A549 (cell line): ENCODE measurements at places on chromosomes 6 and 20. TPM values are rescaled to one million over a fixed set of nuclear protein-coding genes. Genes with fewer than 3 reads are reported as not detected.

- peak; percentile 96 for DNase-seq
Observed at GRCh38 chr20:32207626-32208498, at the start of the genes PLAGL2 and POFUT1. TSS of gene PLAGL2 (minus strand) at chr20:32207743. CDS start at chr20:32202178, 5,565 bp downstream. TSS of gene POFUT1 (plus strand) at chr20:32207880. CDS start at chr20:32207942, 62 bp downstream.

GRCh38 chr20:33482581-33482980, 7.3 kb upstream of the CBFA2T2 start:
- DNase-seq = no peak

Gene CALHM6
- 0.31 TPM in 1 of 3 replicates, not detected in the others for polyA plus RNA-seq

Gene DCDC2
- 7.9 to 9.1 TPM (median 8.0 TPM) in 3 replicates for polyA plus RNA-seq

DNA sequence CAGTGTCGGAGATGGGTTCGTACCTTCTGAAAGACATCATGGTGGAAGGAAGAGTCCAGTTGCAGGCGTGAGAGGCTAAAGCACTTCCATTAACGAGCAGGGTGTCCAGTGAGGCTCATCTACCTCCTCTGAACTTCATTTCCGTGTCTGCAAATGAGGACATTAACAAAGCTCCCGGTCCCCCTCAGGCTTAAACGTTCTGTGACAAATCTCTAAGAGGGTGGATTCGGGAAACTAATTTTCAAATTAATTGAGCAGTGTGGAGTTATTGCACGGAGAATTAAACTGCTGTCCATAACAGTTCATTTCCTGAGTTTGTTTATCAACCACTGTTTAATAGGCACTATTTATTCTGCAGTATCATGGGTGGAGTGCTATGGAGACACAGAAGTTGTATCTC, 68.2 kb downstream of the TRMT6 start:
- DNase-seq = no peak

Gene CPNE5
- polyA plus RNA-seq = 0.03 to 0.20 TPM (median 0.08 TPM) in 3 replicates

- DNase-seq = no peak
Observed at GRCh38 chr6:124798942-124799496, 163.2 kb upstream of the RNF217 start.

Gene HLA-DMB
- polyA plus RNA-seq = 2.1 to 3.7 TPM (median 3.0 TPM) in 3 replicates

DNA sequence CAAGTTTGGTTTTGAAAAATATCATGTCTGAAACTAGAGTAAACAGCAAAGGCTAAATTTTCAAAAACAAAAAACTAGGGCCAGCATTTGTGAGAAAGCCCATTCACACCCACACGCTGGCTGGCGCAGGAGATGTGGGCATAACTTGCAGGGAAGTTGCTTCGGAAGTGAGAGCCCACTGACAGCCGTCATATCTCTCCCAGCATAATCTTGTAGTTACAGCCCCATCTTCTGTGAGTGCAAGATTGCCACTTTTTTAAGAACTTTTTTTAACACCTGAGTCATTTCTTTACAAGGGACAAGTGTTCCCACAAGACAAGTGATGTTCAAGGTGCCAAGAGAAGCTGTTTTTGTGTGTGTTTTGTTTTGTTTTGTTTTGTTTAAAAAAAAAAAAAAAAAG, 212.5 kb upstream of the CNR1 start:
- no peak for DNase-seq

Gene VSX1
- 0.52 to 1.2 TPM (median 0.77 TPM) in 3 replicates for polyA plus RNA-seq

DNA sequence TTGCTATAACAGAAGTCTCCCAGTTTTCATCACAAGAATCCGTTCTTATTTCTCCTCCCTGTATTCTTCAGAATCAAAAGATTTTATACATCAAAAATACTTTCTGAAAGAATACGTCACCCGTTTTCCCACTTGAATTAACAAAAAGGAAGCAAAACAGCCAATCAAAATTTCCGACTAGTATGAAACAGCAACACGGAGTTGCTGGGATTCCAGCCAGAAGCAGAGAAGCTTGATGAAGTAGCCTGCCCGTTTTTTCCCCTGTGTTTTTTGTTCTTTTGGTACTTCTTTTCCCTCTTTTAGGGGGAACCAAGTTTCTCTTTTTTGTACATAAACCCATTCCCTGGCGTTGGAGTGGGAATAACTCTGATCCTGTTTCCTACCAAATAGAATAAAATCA, 14.6 kb downstream of the TXLNB start:
- no peak for DNase-seq

DNA sequence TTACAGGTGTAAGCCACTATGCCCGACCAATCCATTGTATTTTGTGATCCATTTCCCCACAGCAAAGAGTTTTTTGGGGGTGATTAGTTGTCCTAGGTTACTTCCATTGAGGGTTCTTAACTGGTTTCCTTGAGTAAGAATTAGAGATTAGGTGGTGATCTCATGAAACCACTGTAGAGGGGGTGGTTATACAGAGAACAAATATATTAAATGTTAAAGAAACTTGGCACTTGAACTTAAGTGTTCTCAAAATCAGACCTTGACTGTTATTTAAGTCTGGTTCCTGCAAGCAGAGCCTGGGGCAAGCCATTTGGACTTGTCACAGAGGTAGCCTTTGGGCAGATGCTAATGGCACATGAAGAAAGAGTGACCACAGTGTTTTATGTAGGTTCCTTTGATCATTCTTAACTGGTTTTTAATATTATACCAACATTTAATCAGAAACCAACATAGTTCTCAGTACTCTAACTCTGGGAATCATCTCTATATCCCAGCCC, 288.5 kb downstream of the SOX4 start:
- no peak for DNase-seq

Gene TNFRSF21
- 14.3 to 16.1 TPM (median 15.6 TPM) in 3 replicates for polyA plus RNA-seq

Gene SRMS
- polyA plus RNA-seq = not detected in 3 replicates

DNA sequence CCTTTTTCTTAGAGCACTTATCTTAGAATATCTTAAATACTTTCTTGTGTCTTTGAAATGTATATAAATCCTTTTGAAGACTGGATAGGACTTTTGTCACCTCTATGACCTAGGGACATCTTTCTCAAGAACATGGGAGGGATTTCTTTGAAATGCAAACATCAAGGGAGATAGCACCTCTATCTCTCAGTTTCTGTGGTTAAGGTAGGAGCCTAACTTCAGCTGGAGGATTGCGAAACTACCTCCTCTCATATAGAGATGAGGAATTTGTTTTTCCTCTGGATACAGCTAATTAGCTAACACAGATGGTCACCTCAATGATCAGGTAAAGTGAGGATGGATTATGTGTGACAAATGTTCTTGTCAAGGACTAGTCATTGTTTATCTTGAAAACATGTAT, 631.3 kb upstream of the IMPG1 start:
- no peak for DNase-seq

- peak; percentile 10 for DNase-seq
Observed at GRCh38 chr6:111871725-111872400, 1.4 kb downstream of the FYN start.

Gene FAM162B
- not detected in 3 replicates for polyA plus RNA-seq

DNA sequence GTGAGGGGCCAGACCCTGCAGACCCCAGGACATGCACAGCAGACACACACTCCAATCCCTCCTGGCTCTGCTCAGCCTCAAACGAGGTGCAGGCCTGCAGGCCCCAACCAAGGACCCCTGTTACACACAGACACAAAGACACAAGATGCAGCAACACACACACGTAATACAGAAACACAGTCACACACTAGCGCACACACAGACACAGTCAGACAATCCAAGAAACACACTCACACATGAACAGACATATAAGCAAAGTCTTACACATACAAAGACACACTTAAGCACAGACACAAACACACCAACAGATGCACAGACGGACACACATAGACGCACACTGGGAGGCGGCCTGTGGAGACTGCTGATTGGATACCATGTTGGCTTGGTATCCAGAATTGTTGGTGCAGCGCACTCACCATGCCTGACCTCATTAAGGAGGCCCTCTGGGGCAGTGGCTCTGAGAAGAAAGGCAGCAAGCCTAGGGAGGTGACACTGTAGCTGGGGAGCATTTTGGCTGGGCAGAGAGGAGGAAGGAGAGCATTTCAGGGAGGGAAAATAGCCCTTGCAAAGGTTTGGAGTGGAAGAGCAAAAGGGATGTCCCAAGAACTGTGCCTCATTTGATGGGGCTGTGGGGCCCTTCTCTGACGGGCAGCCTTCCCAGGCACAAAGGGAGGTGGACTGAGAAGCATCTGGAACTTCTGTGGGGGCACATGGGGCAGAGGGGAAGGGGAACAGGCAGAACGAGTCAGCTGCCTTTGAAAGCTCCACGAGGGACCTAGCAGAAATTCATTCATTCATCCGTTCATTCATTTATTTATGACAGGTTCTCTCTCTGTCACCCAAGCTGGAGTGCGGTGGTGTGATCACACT, 1.4 kb upstream of the HSPA12B start:
- DNase-seq = no peak

DNA sequence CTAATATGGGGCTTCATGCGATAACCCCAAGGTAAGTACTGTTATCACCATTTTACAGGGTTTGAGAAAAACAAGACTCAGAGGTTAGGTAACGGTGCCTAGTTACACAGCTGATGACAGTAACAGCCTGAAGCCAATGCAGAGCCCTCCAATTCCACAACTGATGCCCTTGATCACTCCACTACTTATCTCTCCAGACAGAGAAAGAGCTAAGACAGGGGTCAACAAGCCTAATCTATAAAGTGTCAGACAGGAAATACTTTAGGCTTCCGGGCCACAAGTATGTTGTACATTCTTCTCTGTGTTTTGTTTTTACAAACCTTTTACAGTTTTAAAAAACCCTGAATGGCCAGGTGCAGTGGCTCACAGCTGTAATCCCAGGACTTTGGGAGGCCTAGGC, 50.9 kb downstream of the MAP7 start:
- no peak for DNase-seq

DNA sequence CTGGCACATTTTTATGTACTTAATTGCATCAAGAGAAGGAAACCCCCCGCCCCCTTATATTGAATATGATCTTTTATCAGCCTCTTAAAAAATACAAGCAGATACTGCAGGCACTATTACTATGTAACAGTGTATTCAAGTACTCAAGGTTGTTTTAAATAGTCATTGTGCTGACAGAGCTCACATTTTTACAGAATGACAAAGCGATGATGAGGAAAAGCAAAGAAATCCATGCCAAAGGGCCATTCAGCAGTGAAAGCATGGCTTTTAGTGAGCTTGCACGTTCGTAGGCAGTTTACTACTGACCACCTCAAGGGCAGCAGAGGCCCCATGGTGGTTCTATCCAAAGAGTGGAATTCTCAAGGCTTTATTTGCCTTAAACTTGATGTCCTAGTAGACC, 146.8 kb downstream of the RPS12 start:
- no peak for DNase-seq

GRCh38 chr6:159212028-159212427, 42.8 kb downstream of the FNDC1 start:
- DNase-seq = no peak

DNA sequence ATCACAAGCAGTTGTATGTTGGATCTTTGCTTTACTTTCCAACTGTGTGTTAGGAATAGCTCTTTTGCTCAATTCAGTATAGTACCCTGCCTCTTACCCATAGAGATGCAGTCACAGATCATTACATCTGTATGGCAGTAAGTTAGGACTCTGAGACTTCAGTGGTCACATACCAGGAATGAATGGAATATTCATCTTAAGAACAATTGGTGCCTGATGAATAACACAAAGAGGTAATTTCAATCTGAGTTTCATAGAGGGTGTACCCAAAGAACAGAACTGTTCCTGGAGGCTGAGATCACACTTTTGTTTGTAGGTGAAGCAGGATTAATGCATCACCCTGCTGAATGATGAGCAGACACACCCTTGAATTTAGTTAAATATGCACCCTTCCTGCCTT, 28.7 kb upstream of the KIF13A start:
- no peak for DNase-seq

DNA sequence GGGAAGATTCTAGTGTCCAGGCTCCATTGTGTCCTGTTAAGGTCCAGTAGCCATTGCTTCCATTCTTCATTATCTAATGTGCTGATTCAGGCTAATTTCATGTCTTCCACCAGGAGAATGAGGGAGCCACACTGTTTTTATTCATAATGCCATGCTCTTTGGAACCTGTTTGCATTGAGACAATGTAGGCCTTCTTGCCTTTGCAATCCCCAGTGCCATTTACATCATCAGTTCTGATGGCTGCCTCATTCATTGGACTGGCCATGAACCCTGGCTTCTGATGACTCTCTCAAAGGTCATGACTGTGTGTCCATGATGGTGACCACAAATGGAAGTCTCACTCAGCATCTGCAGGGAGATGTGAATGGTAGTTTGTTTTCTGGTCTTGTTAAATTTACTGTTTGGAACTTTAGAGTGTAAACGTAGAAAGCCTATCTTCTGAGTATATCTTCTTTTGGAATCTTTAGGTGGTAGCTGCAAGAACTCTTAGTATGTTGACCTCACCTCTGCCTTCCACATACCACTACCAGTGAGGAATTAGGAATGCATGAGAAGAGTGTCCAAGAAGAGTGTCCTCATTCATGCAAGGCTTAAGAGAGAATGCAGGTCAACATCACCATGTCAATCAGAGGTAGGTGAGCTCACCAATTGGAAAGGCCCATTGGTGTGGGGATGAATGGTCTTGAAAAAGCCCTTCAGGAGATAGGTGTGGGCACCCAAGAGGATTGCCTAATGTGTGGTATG, 42.9 kb upstream of the ZFP64 start:
- no peak for DNase-seq

GRCh38 chr6:2307799-2308198, 62.4 kb upstream of the GMDS start:
- no peak for DNase-seq

Gene RAB44
- 0.05 to 0.11 TPM (median 0.09 TPM) in 3 replicates for polyA plus RNA-seq

DNA sequence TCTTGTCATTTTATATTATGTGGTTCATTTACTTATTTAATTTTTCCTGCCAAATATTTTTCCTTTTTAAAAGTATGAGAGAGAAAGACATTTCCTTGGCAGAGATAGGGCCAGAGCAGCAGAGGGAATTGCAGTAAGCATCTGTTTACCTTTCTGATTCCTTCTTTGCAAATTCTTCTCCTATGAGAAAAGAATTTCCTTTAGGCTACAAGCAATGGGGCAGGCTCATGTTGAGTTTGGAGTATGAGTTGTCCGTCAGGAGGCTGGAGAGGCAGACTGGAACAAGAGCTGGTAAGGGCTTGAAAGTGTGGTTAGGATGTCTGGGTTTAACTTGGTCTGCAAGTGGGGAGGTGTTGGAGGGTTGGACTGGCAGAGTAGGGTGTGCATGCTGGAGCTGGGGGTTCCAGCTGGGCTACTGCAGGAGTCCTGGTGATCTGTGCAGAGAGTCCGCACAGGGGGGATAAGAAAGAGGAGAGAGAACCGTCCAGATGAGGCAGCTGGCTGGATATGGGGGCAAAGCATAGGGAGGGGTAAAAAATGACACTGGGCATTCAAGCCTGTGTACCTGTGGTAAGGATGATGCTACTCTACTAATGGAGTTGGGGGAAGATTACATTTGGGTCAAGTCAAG, 19.7 kb downstream of the TIAM2 start:
- peak; percentile 52 for DNase-seq

Gene PACRG
- polyA plus RNA-seq = 0.14 TPM in 1 of 3 replicates, not detected in the others

Gene RNF144B
- polyA plus RNA-seq = 0.17 to 0.36 TPM (median 0.31 TPM) in 3 replicates

DNA sequence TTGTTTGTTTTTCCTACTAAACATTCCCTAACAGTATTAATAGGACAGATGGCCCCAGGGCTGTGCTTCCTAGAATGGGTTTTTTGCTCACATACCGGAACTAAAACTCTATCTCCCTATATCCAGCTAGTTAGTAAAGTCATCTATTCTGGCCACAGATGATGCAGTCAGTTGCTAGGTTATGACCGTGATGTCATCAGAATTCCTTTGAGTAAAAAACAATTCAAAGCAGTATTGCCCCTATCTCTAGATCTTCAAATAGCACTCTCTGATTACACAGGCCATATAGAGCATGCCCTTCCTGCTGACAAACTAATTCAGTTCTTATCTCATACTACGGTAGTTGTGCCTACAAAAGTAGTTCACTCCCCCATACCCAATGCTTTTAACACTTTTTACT, 17.9 kb upstream of the ZNF451 start:
- no peak for DNase-seq

Gene RBCK1
- 105 to 117 TPM (median 112 TPM) in 3 replicates for polyA plus RNA-seq
